B cell (primary cell): ENCODE measurements at places on chromosomes 4 and X. TPM values are rescaled to one million over a fixed set of nuclear protein-coding genes. Genes with fewer than 3 reads are reported as not detected.

HS6ST2 gene
- not detected in 2 replicates for polyA plus RNA-seq

SMIM31 gene
- polyA plus RNA-seq: not detected in 2 replicates

PAGE1 gene
- polyA plus RNA-seq: not detected in 2 replicates

RASSF6 gene
- polyA plus RNA-seq: 0.95 and 1.4 TPM in 2 replicates

ASB12 gene
- polyA plus RNA-seq: 0.33 and 0.45 TPM in 2 replicates

SLC10A7 gene
- polyA plus RNA-seq: 5.2 and 5.7 TPM in 2 replicates

HS3ST1 gene
- polyA plus RNA-seq: 5.9 and 17.7 TPM in 2 replicates

NIPAL1 gene
- 0.24 TPM in 1 of 2 replicates, not detected in the other for polyA plus RNA-seq

ZNF41 gene
- 5.5 and 5.7 TPM in 2 replicates for polyA plus RNA-seq

TRIM61 gene
- 0.16 and 0.42 TPM in 2 replicates for polyA plus RNA-seq

HSFX2 gene
- 1.6 TPM in 1 of 2 replicates, not detected in the other for polyA plus RNA-seq

JCHAIN gene
- 378 and 441 TPM in 2 replicates for polyA plus RNA-seq

POLN gene
- 0.73 and 1.7 TPM in 2 replicates for polyA plus RNA-seq

NEXMIF gene
- polyA plus RNA-seq: 0.04 and 0.18 TPM in 2 replicates

RASGEF1B gene
- 20.4 and 64.3 TPM in 2 replicates for polyA plus RNA-seq

DTHD1 gene
- polyA plus RNA-seq: 0.04 and 0.06 TPM in 2 replicates

KIAA1210 gene
- not detected in 2 replicates for polyA plus RNA-seq

FGF2 gene
- polyA plus RNA-seq: 0.13 and 0.42 TPM in 2 replicates

NMU gene
- not detected in 2 replicates for polyA plus RNA-seq

GABRA4 gene
- not detected in 2 replicates for polyA plus RNA-seq

CXCL8 gene
- polyA plus RNA-seq: 3.0 and 7.5 TPM in 2 replicates

REELD1 gene
- polyA plus RNA-seq: 2.8 and 7.8 TPM in 2 replicates

KCNE5 gene
- 0.12 TPM in 1 of 2 replicates, not detected in the other for polyA plus RNA-seq

SNCA gene
- polyA plus RNA-seq: 0.48 and 0.71 TPM in 2 replicates

SERTM2 gene
- polyA plus RNA-seq: not detected in 2 replicates

ARAP2 gene
- polyA plus RNA-seq: 13.2 and 18.3 TPM in 2 replicates

CTAG2 gene
- polyA plus RNA-seq: not detected in 2 replicates

SH3BP2 gene
- 219 and 232 TPM in 2 replicates for polyA plus RNA-seq

ARHGAP4 gene
- polyA plus RNA-seq: 711 and 922 TPM in 2 replicates

STPG2 gene
- polyA plus RNA-seq: 0.13 and 0.17 TPM in 2 replicates

HOPX gene
- 14.2 and 29.2 TPM in 2 replicates for polyA plus RNA-seq

POU4F2 gene
- polyA plus RNA-seq: not detected in 2 replicates

GYPE gene
- 2.8 and 3.0 TPM in 2 replicates for polyA plus RNA-seq

ITGB1BP2 gene
- 1.9 and 2.2 TPM in 2 replicates for polyA plus RNA-seq

DGAT2L6 gene
- not detected in 2 replicates for polyA plus RNA-seq

RRH gene
- polyA plus RNA-seq: 0.12 and 0.28 TPM in 2 replicates

DLG3 gene
- 1.5 and 3.0 TPM in 2 replicates for polyA plus RNA-seq

KCNIP4 gene
- polyA plus RNA-seq: not detected in 2 replicates

LRCH2 gene
- polyA plus RNA-seq: not detected in 2 replicates

PLP1 gene
- polyA plus RNA-seq: not detected in 2 replicates

CXCR3 gene
- polyA plus RNA-seq: 3.4 and 8.7 TPM in 2 replicates

LRP2BP gene
- 0.15 and 0.32 TPM in 2 replicates for polyA plus RNA-seq

CCKAR gene
- polyA plus RNA-seq: not detected in 2 replicates

SCOC gene
- 4.6 and 7.3 TPM in 2 replicates for polyA plus RNA-seq

GLRB gene
- polyA plus RNA-seq: not detected in 2 replicates

UCHL1 gene
- 0.84 and 1.5 TPM in 2 replicates for polyA plus RNA-seq

KLHL34 gene
- 0.03 TPM in 1 of 2 replicates, not detected in the other for polyA plus RNA-seq

SLC35A2 gene
- polyA plus RNA-seq: 22.0 and 35.2 TPM in 2 replicates

PRPS2 gene
- polyA plus RNA-seq: 11.6 and 12.6 TPM in 2 replicates

PPBP gene
- 0.43 and 5.2 TPM in 2 replicates for polyA plus RNA-seq

GAGE12H gene
- polyA plus RNA-seq: not detected in 2 replicates

NXF2B gene
- polyA plus RNA-seq: not detected in 2 replicates

LUZP4 gene
- not detected in 2 replicates for polyA plus RNA-seq

EMCN gene
- not detected in 2 replicates for polyA plus RNA-seq

PTTG2 gene
- 1.9 and 3.2 TPM in 2 replicates for polyA plus RNA-seq

FTSJ1 gene
- polyA plus RNA-seq: 55.8 and 64.4 TPM in 2 replicates
